ENCODE measurements at places on chromosomes 11 and 22.

- no peak for DNase-seq
Observed at GRCh38 chr11:57499983-57500461, 15.5 kb downstream of the SLC43A1 start.

GRCh38 chr11:76788661-76789442 lies 5.7 kb downstream of the TSKU start:
- DNase-seq, result no peak

GRCh38 chr22:40256516-40256915 lies 78.8 kb downstream of the TNRC6B start:
- DNase-seq, result no peak

DNA sequence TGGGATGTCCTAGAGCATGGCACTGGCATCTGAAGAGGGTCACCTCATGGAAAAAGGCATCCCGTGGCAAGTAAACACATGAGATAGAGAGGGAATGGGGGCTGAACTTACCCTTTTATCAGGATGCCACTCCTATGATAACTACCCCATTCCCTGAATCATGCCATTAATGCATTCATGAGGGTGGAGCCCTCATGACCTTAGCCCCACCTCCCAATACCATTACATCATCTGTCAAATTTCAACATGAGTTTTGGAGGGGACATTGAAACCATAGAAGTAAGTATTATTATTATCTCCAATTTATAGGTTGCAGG lies 65.2 kb downstream of the MTNR1B start:
- no peak for DNase-seq

DNA sequence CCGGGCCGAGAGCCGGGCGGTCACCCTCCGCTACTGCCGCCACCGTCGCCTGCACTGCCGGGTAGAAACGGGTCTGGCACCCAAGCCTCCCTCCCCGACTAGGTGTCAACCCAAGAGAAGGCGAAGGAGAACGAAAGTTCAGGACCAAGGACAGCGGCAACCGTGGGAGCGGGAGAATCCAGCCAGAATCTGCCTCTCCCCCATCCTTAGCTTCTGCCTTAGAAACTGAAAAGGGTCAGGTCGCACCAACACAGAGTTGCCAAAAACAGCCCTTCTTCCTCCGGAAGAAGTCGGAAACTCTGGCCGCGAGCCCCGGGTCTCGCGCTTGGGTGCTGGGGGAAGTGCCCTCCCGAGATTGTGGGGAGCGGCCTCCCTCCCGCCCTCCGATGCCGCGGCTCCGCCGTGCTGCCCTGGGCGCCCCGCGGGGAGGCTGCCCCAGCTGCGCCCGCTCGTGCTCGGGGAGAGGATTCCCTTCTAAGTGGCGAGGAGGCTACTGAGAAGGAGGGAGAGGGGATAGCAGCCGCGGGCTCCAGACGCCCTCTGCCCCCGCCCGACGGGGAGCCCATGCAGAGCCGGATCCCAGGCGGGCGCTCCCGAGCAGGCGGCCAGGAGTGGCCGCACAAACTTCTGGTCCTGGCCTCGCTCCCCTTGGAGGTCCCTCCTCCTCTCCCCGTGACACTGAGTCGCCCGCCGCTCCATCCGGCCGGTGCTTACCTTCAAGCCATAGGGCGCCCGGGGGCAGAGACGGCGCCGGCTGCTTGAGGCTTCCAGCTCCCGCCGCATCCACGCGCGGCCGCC lies 637 bp downstream of the DRD2 start:
- DNase-seq, result peak; percentile 83

GRCh38 chr11:57648801-57649735 lies 644 bp downstream of the YPEL4 start:
- DNase-seq, result peak; percentile 16

DNA sequence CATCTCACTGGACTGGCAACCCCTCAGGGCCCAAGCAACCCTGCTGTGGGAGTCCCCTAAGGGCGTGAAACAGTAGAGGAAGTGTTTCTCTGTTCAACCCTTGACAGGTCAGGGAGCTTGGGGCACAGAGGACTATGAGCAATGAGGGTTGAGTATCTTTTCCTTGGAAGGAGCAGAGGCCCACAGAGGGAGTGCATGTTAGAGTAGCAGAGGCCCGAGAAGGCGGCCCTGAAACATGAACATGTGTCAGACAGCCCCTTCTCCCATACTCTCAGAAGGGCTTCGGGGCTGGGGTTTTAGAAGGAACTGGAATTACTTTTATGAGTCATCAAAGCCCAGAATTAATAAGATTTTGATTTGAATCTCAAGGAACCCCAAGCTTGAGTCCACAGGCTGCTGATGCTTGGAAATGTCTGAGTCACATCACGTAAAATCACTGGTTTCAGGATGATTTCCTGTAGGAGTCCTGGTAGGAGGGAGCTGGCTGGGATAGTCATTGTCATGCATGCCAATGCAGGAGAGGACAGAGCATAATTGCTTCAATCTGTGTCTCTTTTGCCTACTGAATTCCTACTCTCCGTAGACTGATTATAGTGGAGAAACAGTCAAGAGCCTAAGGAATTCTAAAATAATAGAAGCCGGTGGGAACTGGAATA lies 22.6 kb downstream of the C11orf71 start:
- DNase-seq, result peak; percentile 47

- no peak for DNase-seq
Observed at GRCh38 chr22:45582236-45582954, 79.7 kb downstream of the FBLN1 start.

GRCh38 chr11:60098508-60098907 lies 10.0 kb downstream of the MS4A2 start:
- DNase-seq, result no peak

GRCh38 chr22:49323751-49324415 lies 503.8 kb downstream of the BRD1 start:
- DNase-seq, result no peak

DNA sequence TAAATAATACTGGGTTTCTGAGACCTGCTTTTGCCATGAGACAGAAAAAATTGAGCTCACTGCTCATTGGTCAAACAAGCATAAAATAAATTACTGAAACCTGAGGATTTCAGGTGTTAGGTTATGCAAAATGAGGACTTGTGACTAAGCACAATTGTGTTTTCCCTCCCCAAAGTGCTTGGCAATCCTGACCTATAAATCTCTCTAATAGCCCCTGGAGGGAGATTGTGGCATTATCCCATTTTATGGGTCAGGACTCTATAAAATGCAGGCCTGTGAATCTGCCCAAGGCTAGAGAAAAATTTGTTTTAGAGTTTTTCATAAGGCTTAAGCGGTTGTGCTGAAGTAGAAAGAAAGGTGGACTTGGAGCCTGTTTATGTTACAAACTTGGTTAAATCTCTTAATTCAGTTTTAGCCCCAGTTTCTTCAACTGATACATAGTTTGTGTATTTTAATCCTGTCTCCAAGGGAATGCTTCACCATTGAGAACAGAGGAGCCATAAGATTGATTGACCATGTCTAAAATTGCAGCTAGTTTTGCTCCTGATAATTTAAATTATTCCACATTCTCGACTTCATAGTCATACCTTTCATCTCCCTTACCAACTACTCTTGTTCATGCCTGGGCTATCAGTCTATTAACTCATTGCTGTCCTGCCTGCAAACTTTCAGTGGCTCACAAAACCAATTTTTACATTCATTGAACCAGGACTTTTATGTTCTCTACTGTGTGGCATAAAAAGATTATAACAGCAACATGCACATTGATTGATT lies 63.6 kb upstream of the LRRC4C start:
- no peak for DNase-seq

- no peak for DNase-seq
Observed at GRCh38 chr11:115321605-115322289, 182.5 kb downstream of the CADM1 start.

DNA sequence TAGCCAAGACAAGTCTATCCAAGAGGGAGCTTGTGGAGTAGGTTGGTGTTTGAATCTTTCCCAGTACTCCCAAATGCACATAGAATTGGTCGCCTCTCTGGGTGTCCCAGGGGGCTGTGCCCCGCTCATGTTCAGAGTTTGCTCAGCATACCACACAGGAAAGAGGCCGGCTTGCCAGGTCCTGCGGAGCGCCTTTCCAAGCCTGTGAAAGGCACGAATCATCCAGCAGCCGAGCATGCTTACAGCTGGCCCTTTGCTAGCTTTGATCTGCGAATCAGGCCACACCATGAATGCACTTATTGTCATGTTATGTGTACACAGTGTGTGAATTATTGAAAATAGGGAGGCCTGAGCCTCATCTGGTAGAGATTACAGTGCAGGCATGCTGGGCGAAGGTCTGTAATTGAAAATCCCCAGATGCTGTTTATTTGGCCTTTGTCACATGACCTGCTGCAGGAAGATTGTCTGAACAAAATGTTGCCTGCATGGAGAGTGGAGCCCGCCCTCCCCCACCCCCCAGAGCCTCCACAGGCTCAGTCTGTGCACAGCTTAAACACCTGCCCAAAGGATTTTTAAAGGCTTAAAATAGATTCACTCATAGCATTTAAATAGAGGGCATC lies 163.3 kb upstream of the RASSF10 start:
- DNase-seq, result peak; percentile 25

DNA sequence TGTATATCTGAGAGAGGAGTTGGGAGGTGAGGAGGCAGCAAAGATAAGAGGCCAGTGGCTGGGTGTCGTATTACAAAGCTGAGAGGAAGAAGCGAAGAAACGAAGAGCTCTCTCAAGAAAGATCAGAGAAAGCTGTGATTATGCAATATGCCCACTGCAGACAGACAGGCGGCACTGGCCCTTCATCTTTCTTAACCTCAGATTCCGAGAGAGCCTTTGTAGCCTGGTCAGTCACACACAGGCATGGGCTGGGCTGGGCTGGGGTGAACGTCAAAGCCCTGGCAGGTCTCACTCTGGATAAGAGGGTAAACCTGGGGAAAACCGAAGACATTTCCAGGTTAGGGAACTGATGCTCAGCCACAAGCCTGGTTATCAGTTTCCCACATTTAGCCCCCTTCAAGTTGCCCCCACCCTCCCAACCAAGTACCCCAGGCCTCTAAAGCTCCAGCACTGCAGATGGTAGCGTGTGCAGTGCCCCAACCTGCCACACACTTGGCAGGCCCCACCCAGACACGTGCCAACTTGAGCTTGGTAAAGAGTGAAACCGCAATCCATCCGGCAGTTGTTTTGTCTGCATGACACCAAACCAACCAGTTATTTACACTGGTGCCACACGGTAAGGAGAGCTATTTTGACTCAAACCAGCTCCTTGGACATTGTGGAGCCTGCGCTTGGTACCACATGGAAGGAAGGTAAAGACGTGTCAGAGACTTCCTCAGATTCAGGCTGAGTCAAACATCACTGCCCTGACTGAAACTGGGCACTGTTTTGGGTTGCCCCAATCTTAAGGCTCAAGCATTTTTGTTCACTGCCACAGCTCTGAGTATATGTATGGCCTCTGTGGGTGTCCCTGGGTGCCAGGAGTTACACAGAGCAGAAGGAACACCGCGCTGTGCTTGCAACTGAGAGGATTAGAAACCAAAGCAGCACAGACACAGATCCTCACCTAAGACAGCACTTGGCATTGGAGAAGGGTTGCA lies 135.9 kb downstream of the FDX1 start:
- DNase-seq, result no peak

- DNase-seq, result peak; percentile 55
Observed at GRCh38 chr11:3000032-3000961, 8.2 kb upstream of the NAP1L4 start.

- DNase-seq, result no peak
Observed at GRCh38 chr22:29840498-29840897, 2.4 kb upstream of the ASCC2 start.

DNA sequence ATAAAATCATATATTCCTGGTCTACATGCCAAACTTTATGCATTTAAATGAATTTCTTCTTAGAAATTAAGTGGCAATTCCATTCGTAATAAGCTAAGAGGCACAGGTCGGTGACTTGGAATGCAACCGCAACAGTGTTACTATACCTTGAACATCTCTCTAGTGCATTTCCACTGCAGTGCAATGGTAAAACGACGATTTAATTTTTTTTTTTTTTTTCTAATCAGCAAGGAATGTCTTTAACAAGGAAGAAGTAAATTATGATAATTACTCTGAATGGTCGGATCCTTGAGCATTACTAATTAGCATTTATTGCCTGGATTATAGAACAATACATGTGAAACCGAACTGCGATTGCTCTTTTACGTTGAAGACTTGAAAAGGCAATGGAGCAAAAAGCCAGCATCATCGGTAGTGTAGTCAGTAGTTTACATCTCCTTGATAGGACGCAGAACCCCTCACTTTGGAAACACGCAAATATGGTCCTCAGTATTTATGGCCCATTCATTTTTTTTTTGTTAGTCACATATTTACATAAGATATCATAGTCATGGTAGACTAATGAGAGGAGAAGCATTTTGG lies 20.2 kb downstream of the BLID start:
- DNase-seq, result no peak

- peak; percentile 38 for DNase-seq
Observed at GRCh38 chr11:8268530-8269400, 5.1 kb upstream of the LMO1 start.

DNA sequence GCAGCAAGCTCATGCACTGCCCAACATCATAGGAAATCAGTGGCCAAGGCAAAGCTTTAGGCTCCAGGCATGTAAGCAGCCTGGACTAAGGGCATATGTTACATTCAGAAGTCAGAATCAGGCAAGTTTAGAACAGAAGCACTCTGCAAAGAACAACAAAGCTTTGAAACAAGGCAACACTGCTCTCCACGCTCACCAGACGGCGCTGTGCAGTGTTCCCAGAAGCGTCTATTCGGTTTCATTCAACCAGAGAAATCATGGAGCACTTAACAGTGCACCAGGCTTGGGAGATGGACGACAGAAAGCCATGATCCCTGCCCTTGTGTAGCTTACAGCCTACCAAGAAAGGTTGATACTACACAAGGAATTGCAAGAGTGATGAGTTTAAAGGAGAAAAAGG lies 555.8 kb downstream of the BUD13 start:
- DNase-seq, result peak; percentile 43

DNA sequence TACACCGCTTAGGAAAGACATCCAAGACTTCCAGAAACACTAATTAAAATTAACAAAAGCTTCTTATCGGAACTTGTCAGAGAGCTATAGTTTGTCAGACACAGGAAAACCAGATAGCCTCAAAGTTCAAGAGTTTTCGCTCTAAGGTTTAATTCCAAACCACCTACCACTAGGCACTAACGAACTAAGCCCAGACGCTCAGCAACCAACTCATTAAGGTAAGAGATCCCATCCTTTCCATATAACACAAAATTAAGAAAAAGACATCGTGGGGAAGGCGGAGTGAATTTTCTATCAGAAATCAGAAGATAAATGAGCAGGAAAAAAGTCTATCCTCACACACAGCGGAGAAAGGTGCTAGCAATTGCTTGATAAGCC lies 382 bp downstream of the IMMP1L start:
- DNase-seq, result peak; percentile 3

- no peak for DNase-seq
Observed at GRCh38 chr11:7262672-7263071, 11.0 kb downstream of the SYT9 start.

GRCh38 chr11:36447947-36448346 lies 62.1 kb downstream of the TRAF6 start:
- no peak for DNase-seq

- DNase-seq, result no peak
Observed at GRCh38 chr22:46378426-46379065, 43.0 kb downstream of the TRMU start.

Data from AG08396 (cell line).